CMK (cell line): ENCODE measurements at places on chromosomes 5 and 9.
A peak's percentile ranks its signal among the peaks of the same experiment; 100 is the strongest.

DNA sequence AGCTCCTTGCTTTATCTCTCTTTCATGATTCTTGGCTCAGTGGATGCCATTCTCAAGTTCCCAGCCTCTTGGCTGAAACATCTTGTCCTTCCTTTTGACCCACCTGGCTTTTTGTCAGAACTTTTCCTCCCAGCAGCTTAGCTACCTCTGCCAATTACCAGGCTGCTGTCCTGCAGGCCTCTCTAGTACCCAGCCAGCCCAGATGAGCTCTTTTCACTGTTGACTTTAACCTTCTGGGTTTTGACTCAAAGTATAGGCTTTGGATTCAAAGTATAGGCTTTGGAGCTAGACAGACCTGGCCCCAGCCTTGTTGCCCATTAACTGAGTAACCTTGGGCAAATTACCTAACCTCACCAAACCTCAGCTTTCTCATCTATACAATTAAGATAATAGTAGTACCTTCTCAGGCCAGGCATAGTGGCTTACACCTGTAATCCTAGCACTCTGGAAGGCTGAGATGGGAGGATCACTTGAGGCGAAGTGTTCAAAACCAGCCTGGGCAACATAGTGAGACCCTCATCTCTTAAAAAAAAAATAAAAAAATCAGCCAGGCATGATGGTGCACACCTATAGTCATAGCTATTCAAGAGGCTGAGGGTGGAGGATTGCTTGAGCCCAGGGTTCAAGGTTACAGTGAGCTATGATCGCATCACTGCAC, 6.6 kb upstream of the TMEFF1 start:
- DNase-seq = no peak

GRCh38 chr9:29297592-29297991, 1724.3 kb upstream of the C9orf72 start:
- DNase-seq = no peak

GRCh38 chr9:111922324-111923013, 25.9 kb downstream of the UGCG start:
- no peak for DNase-seq

- DNase-seq = no peak
Observed at GRCh38 chr5:149448831-149449714, 70.0 kb upstream of the IL17B start.

DNA sequence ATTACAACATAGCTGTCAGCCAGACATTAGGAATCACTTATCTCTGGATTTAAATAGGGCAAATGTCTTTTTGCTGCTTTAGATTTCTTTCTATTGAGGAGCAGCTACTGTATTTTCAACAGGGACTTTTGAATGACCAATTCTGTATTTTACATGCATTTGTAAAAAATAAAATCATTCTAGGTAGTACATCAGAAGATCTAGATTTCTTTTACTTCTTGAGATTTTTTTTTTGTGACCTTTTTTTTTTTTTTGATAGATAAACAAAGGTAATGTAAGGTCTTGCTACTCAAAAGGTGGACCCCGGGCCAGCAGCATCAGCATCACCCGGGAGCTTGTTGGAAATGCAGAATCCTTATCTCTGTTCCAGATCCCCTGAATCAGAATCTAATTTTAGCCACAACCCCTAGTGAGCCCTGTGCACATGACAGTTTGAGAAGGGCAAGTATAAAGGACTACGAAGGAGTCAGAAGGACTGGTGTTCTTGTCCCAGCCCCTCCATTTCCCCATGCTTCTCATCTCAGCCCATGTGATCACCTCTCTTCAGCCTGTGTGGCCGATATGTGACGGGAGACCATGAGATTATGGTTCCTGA, 37.7 kb upstream of the CKMT2 start:
- no peak for DNase-seq

- no peak for DNase-seq
Observed at GRCh38 chr5:40106847-40107246, 572.9 kb upstream of the PTGER4 start.

GRCh38 chr9:90365666-90366065, 277.0 kb downstream of the DIRAS2 start:
- no peak for DNase-seq

- DNase-seq = peak; percentile 30
Observed at GRCh38 chr5:6729386-6730310, 16.4 kb downstream of the TENT4A start.

- no peak for DNase-seq
Observed at GRCh38 chr5:140996060-140996459, 29.8 kb downstream of the PCDHAC2 start.

DNA sequence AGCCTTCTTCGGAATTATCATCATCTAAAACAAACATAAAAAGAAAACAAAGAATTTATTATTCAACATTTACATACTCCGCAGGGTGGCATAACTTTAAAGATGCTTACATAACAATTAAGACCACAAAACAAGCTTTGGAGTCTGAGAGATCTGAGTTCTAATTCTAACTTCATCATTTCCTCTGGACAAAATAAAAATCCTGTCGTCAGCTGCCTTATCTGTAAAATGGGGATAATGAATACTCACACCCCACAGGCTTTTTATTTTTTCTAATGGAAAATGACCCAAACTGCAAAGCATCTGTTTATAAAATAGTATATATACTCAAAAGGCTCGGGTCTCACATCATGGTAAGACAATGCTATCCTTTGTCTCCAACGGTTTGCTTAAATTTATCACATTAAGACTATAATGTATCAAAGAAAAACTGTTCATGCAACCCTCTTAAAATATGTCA, 4.3 kb downstream of the ARRDC3 start:
- DNase-seq = no peak

- DNase-seq = no peak
Observed at GRCh38 chr5:175363300-175363699, 80.7 kb downstream of the DRD1 start.

GRCh38 chr5:150782850-150783249, 4.3 kb downstream of the SMIM3 start:
- no peak for DNase-seq

- DNase-seq = no peak
Observed at GRCh38 chr9:4922730-4923129, 62.3 kb upstream of the JAK2 start.

- no peak for DNase-seq
Observed at GRCh38 chr9:17764306-17764705, 185.4 kb downstream of the SH3GL2 start.

GRCh38 chr9:36488389-36488756, 84.3 kb upstream of the MELK start:
- DNase-seq = no peak

DNA sequence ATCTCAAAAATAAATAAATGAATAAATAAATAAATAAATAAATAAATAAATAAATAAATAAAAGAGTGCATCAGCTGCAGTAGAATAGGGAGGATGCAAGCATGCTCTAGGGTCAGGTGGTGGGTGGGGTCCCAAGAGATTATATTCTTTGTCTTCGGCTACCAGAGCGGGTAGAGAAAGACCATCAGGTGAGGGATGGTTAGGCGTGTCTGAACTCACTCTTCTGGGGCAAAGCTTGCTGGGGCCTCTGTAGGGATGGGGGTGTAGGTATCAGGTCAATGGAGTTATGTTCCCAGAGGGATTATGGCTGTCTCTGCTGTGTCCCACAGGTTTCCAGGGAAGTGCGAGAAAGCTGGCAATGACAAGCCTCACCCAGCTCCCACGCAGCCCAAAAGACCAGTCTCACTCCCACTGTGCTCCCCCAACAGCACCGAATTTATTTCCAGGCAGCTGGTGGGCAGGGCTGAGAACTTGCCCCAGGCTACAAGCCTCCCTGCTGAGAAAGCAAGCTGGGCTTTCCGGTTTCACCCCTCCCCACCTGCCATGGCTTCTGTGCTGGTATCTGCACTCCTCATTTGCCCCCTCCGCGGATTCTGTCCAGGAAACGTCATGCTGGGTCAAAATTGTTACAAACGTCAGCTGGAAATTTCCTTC, 180.8 kb downstream of the LURAP1L start:
- no peak for DNase-seq

DNA sequence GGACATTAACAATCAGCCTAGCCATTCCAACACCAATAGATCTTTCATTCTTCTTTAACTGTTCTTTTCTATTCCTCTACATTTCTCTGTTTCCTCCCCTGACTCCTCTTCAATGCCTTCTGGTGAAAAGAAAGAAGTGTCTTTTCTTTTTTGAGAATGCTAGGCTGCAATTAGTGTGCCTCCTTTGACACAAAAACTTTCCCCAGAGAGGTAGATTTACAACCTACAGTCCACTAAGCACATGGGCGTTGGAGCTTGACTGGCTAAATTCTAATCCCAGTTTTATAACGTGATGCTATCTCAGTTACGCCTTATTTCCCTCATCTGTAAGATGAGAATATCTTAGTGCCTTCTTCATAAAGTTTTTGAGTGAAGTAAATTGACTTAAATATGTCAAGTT, 16.9 kb upstream of the ANKRD55 start:
- DNase-seq = no peak

GRCh38 chr5:125660231-125660895, 762.8 kb upstream of the GRAMD2B start:
- DNase-seq = no peak

DNA sequence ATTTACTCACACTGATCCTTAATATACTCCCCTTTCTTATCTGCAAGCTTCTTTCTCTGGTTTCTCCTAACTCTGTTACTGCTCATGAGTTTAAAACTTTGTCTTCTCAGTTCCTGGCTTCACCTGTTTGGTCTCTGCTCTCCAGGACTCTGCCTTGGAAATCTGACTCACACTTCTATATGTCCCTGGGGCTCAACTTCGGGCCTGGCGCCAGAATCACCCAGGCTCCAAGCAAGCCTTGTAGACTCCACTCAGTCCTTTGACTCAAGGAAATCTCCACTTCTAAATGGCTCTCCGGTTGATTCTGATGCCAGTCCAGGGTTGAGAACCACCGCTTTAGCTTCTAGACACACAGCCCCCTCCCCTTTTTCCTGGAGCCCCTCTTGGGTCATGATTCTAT, 57.8 kb downstream of the TMC1 start:
- DNase-seq = no peak

GRCh38 chr9:122059955-122060324, 33.2 kb downstream of the TTLL11 start:
- DNase-seq = no peak

DNA sequence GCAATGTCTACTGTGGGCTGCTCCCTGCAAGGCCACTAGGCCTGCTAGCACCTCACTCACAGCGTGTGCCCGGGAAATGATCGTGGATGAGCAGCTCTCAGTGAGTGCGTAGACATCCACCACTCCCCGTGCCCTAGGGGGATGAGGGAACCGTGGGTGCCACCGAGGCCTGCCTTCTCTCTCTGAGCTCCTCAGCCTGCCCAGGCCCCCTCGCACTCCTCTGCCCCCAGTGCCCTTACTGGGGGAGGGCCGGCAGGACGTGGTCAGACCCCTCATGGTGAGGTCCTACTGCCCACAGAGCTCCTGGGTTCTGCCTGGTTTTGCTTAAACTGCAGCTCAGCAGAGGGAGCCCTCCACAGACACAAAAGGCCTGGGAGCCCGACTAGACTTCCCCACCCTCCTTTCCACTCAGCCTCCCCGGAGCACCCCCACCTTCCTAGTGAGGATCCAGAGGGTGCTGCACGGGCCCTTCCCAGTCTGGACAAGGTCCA, 220.0 kb downstream of the CACNA1B start:
- no peak for DNase-seq

DNA sequence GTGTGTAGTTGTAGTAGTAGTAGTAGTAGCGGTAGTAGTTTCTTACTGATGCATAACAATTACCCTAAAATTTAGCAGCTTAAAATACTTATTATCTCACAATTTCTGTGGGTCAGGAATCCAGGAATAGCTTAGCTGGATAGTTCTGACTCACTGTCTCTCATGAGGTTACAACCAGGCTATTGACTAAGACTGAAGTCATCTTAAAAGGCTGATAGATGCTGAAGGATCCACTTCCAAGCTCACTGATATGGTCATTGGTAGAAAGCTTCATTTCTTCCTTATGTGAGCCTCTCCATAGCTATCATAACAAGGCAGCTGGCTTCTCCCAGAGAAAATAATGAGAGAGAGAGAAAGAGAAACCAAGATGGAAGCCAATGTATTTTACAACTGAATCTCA, 147.5 kb upstream of the FBXL17 start:
- no peak for DNase-seq

GRCh38 chr5:103901885-103902284, 339.3 kb upstream of the NUDT12 start:
- DNase-seq = no peak

- DNase-seq = no peak
Observed at GRCh38 chr9:69319324-69320025, 5.5 kb upstream of the ENTREP1 start.

GRCh38 chr5:169050146-169050571, 250.8 kb downstream of the SLIT3 start:
- no peak for DNase-seq

DNA sequence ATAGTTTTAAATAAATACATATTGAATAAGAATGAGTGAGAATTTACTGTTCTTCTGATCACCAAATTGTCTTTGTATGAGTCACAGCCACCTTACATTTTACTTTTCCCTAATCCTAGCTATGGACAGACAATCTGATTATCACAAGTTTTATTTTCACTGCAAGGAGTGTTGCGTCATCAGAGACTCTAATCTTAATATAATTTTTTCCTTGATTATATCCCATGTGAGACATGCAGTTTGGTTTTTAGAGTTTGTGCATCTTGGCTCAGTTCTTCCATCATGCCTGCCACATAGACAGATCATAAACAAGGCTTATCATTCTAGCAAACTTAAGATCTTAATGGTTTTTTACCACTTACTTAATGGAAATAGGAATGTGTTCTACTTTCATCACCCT, 478.5 kb upstream of the CDH18 start:
- DNase-seq = no peak

DNA sequence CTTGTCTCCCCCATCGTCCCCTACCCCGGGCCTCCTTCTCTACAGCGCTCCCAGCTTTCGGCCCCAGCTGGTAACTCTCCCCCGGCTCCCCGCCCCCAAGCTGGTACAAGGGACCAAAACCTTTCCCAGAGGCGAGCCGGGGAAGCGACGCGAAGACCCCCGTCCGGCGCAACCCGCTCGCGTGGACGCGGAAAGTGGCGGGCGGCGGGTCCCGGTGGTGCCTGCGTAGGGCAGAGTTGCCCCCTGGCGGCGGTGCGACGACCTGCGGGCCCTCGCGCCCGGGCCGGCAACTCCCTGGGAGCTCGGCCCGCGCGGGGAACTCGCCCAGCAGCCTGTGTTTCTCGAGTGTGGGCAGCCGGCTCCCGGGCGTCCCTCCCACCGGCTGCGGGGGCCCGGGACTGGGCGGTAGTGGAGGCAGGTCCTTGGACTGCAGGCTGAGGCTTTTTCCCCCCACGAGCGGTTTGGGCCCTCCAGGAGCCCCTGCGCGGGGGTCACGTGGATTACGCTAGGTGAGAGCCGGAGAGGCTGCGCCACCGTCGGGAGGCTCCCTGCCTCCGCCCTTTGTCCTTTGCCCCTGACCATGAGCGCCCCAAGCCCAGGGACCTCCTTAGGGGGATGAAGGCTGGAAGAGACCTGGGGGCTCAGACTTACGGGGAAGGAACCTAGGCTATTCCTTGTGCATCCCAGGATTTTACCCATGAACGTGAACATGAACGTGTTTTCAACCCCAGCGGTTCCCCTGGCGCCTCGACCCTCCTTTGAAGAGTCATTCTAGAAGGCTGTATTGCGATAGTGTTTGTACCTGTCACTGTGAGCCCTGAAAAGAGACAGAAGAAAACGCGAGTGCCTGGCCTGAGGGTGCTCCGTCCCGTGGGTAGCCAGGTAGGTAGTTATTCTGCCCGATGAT, 2.9 kb upstream of the FOXD1 start:
- DNase-seq = no peak

- DNase-seq = no peak
Observed at GRCh38 chr5:78624011-78624541, 24.5 kb downstream of the LHFPL2 start.
